ENCODE measurements at places on chromosomes 7 and 10. TPM values are rescaled to one million over a fixed set of nuclear protein-coding genes. Genes with fewer than 3 reads are reported as not detected.

Gene MUC12
- total RNA-seq, result not detected

Gene GRM3
- not detected for total RNA-seq

Gene CYP26C1
- total RNA-seq, result 0.05 TPM

Gene ARHGAP22
- 3.5 TPM for total RNA-seq

Gene ABCB4
- total RNA-seq, result 4.4 TPM

Gene SNCG
- 24.7 TPM for total RNA-seq

Gene ITGA8
- 1.7 TPM for total RNA-seq

Gene CHST12
- 13.5 TPM for total RNA-seq

- no peak for DNase-seq
These were observed 7.8 kb upstream of the CCNY start for GRCh38 chr10:35328404-35329037.

GRCh38 chr10:90591629-90592028, 266.2 kb downstream of the HTR7 start:
- DNase-seq, result no peak

DNA sequence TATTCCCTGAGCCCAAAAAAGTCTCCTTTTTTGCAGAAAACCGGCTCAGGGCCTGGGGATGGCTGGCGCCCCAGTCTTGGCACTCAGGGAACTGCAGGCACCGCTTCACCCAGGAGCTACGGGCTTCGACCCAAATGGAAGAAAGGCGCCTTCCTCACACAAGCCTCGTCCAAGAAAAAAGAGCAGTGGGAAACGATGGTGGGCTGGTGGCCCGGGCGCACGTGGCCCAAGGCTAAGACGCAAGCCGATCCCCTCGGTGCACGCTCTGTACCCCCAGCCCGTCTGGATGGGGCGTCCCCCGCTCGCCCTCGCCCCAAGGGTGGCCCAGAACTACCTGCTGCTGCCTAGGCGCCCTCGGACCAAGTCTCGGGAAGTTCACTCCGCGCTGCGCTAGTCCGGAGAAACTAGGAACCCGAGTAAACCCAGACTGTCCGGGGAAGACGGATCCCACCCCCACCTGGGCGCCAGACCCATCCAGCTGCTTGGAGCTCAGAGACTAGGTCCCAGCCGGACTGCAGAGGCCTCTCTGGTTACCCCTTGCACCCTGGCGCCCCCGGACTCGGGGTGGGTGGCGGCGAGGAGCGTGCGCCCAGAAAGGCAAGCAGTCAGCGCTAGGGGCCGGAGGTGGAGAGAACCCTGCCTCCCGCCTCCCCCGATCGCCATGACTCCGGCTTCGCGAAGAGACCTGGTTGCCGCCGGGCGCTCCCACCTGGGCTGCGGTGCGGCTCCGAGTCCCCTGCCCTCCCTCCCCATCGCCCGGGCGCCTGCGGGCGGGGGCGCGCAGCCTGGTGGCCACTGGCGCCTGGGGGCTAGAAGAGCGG, 76.4 kb downstream of the CALN1 start:
- DNase-seq, result no peak

DNA sequence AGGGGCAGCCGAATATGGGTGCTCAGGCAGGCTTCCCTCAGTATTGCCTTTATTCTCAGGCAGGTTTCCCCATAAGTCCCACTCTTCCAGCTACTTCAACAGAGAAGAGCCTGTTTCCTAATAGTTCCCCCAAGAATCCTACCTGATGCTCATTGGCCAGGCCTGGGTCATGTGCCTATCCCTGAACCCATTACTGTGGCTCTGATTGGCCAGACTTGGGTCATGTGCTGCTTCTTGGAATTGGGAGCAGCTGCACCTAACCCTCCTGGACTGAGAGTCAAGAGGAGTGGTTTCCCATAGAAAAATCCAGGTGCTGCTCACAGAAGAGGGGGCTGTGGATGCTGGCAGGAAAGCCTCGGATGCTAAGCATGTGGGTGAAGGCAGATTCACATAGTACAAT, 21.7 kb downstream of the OPALIN start:
- no peak for DNase-seq

All from Right ventricle myocardium inferior (tissue), 1 donor.